Hematopoietic multipotent progenitor cell treated with erythropoietin and hydrocortisone succinate and interleukin-3 and kit ligand, for 17 days (in vitro differentiated cells): ENCODE measurements at places on chromosomes 16 and 17.

DNA sequence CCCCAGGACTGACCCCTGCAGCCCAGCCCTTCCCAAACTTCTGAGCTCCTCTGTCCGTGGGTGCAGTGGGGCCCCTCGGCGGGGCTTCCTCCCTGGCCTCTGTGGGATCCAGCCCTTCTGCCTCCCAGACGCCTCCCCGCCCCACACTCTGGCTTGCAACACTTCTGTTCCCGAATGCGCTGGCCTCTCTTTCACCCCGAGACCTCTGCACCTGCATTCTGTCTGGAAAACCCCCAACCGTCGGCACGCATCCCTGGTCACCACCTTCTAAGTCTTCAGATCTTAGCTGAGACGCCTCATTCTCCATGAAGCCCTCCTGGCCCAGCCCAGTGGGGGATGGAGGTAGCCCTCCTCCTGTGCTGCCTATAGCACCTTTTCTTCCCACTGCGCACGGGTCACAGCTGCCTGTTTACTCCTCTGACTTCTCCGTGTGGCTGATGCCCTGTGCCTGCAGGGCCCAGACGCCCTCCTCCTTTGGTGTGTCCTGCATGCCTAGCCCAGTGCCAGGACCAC is 26.4 kb downstream of the TMEM235 start:
- DNase-seq, result peak; percentile 17

DNA sequence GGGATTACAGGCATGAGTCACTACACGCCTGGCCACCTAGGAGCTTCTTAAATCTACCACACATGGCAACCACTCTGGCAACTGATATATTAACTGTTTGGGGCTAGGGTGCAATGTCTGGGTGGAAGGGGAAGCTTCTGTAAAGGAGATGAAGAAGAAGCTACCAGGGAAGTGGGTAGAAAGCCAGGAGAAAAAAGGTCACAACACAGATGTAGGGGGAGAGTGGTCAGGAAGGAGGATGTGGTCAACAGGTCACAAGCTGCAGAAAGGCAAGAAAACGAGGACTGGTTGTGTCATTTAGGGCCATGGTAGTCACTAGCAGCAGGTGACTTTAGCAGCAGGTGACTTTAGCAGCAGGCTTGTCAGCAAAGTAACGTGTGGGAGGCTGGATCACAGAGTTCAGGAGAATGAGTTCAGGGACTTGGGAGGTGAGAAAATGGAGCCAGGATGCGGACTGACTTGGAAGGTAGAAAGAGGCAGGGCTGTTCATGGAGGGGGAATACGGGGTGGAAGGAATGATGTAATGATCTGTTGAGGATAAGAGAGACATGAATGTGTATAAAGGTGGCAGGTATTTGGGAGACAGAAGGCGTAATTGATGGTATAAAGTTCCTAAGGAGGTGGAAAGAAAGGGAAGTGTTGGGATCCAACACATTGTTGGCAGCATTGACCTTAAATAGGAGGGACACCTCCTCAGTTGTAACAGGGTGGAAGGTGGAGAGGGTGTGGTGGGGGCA is 16.3 kb upstream of the WFIKKN2 start:
- DNase-seq, result no peak

- DNase-seq, result no peak
Observed at GRCh38 chr17:7443499-7444485, 1.1 kb upstream of the CHRNB1 start.

GRCh38 chr17:70947215-70947614 is 777.9 kb downstream of the KCNJ2 start:
- no peak for DNase-seq

DNA sequence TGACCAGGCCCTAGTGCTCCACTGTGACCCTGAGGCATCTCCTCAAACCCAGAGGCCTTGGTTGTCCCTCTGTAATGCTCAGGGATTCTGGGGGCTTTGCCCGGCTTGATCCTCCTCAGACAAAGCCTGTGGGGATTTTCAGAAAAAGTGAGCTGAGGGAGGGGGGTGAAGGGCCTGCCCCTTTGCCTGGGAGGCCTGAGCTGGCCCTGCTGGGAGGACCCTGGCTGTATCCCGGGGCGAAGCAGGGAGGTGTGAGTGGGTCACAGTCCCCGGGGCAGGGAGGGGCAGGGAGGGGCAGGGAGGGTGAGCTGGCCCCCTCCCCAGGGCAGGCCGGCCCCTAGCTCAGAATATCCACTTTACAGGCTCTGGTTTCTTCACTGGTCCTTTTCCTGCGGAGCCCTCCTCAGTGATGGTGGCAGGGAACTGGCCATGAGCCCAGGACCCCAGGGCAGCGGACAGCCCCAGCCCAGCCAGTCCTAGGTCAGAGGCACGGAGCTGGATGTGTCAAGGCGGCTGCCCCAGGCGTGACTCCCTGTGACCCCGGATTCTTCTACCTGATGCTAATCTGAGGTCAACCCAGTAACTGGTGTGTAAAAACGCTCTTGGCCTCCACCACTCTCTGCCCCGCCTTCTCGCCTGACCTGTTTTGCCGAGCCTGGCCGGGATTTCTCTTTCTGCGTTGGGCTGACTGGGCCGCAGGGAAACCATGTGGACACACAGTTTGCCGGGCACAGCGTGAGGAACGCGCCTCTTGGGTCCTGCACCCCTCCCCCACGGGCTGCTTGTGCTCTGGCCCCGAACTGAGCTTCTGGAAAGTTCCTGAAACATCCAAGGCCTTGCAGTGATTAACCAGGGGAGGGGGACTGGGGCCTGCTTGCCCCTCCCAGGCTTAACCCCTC is 5.8 kb upstream of the FASN start:
- DNase-seq, result no peak

- DNase-seq, result no peak
Observed at GRCh38 chr16:2785101-2785991, 2.0 kb downstream of the PRSS33 start.

- no peak for DNase-seq
Observed at GRCh38 chr16:89936508-89936907, 12.0 kb upstream of the DEF8 start.

DNA sequence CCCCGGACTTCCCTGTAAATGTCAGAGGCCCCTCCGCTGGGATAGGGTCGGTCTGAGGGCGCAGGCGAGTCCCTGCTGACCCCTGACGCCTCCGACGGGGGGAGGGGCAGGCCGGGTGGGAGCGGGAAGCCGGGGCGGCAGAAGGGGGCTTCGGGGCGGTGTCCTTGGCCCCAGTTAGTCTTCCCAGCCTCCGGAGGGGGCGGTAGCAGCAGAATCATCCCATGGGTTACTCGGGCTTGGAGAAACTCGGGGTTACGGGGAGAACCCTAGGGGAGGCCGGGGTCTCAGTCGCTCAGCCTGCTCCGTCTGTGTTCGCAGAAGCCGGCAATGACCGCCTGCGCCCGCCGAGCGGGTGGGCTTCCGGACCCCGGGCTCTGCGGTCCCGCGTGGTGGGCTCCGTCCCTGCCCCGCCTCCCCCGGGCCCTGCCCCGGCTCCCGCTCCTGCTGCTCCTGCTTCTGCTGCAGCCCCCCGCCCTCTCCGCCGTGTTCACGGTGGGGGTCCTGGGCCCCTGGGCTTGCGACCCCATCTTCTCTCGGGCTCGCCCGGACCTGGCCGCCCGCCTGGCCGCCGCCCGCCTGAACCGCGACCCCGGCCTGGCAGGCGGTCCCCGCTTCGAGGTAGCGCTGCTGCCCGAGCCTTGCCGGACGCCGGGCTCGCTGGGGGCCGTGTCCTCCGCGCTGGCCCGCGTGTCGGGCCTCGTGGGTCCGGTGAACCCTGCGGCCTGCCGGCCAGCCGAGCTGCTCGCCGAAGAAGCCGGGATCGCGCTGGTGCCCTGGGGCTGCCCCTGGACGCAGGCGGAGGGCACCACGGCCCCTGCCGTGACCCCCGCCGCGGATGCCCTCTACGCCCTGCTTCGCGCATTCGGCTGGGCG is 542 bp downstream of the GUCY2D start:
- DNase-seq, result no peak

GRCh38 chr17:79950751-79951150 is 84.9 kb downstream of the TBC1D16 start:
- no peak for DNase-seq

DNA sequence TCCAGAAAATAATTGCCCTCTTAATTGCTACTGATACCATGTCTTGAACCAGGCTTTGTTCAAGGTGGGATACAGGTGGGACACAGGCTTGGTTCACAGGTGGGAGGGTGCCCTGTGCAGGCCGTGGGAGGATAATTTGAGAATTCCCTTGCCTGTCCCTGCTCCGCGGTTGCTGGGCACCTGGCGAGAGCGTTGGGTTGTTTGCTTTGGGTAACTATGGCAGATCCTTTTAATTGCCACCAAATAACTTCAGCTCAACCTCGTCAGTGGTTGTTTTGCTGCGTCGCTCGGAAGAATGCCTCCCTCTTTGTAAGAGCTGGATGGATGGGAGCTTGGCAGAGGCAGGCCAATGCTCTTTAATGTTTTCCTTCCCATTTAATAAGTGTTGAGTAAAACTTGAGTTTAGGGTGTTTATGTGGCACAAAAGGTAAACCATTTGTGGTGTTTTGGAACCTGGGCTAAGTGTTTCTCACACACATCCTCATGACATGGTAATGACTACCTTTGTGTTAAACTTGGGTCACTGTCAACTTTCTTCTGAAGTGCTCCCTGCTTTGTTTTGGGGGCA is 202.5 kb downstream of the MSI2 start:
- DNase-seq, result no peak

- DNase-seq, result no peak
Observed at GRCh38 chr17:42409523-42410318, 13.3 kb downstream of the CAVIN1 start.

DNA sequence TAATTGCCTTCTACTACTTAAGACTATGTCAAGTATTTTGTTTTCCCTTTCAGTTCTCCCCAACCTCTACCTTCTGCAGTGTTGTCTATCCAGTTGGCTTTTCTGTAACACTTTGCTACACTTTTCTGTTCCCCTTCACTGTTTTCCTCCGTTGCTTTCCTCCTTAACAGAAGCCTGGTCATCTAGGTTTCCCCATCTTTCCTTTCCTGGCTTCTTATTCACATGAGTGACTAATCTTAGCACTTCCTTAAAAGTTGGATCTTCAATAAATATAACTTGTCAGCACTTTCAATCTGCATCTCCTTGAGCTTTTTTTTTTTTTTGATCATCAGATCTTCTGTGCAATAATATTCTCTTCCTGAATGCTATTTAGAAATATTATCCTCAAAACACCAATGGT is 2.8 kb upstream of the SLFN11 start:
- DNase-seq, result no peak

DNA sequence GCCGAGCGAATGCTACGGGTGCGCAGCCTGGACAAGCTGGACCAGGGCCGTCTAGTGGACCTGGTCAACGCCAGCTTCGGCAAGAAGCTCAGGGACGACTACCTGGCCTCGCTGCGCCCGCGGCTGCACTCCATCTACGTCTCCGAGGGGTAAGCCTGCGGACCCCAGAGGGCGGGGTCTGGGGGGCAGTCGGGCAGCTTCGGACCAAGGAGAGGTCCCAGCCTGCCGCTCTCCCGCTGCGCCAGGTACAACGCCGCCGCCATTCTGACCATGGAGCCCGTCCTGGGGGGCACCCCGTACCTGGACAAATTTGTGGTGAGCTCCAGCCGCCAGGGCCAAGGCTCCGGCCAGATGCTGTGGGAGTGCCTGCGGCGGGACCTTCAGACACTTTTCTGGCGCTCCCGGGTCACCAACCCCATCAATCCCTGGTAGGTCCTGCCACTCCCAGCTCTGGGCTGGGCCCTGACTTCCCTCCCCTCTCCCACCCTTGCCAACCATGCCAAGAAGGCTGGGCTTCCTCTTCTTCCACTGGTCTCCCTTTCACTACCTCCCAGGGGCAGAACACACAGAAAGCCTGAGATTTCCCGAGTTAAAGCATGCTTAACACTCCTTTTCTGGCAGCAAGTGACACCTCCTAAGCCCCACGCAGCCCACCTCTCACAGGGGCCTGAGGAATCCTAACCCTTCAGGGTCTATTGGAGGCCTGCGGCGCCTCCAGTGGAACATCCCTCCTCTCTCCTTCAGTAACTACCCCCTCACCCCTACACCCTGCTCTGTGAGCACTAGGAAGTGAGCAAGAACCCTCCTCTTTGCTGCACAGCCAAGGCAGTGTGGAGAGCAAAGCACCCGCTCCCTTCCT is 3.2 kb downstream of the NAGS start:
- no peak for DNase-seq

GRCh38 chr16:68668266-68668665 is 23.2 kb downstream of the CDH3 start:
- DNase-seq, result no peak

- DNase-seq, result no peak
Observed at GRCh38 chr17:31534223-31534888, 142.9 kb downstream of the RAB11FIP4 start.

GRCh38 chr17:44318077-44318892 is 6.3 kb downstream of the SLC25A39 start:
- peak; percentile 25 for DNase-seq

GRCh38 chr17:20242271-20242670 is 225.1 kb downstream of the LGALS9B start:
- no peak for DNase-seq

GRCh38 chr16:85515830-85516397 is 97.2 kb upstream of the GSE1 start:
- DNase-seq, result no peak

GRCh38 chr17:60989379-60989778 is 311.7 kb downstream of the BCAS3 start:
- no peak for DNase-seq

GRCh38 chr16:57873218-57873617 is 70.9 kb upstream of the KIFC3 start:
- no peak for DNase-seq

- no peak for DNase-seq
Observed at GRCh38 chr17:37744961-37745800, at the start of gene HNF1B. Gene HNF1B (minus strand): TSS chr17:37745059. CDS start chr17:37744884, 175 bp downstream.

DNA sequence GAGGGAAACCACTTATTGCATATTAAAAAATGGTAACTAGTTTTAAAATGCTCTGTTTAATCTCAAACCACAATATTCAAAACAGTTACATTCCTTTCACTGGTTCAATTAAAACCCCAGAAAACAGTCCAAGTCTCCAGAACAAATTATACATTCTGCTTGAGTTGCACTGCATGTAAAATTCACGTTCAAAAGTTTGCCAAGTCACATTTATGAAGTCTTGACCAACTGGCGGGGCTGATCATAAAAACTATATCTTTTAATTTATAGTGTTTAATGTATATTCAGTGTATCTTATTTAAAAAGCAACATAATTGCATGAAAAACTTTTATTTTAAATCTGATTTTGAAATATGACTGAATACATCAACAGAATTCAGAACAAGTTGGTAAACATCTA is 25.0 kb downstream of the CPPED1 start:
- DNase-seq, result no peak
